ENCODE measurements at places on chromosomes 12 and 14.

- no peak for DNase-seq
Observed at GRCh38 chr12:109513051-109513450, 35.6 kb downstream of the UBE3B start.

DNA sequence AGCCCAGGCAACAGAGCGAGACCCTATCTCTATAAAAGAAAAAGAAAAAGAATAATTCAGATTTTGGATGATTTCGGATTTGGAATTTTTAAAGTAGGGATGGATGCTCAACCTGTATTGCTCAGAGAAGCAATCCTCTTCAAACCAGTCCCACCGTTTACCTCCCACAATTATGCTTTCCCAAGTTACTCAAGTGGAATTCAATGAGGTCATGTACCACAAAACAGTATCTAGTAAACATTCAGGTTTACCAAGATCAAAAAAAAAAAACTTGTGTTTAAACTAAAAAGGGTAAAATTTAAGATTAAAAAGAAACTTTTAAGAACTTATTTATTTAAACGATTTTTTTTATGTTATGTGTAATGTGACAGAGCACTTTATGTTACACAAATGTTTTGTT is 2.5 kb downstream of the KDM5A start:
- no peak for DNase-seq

DNA sequence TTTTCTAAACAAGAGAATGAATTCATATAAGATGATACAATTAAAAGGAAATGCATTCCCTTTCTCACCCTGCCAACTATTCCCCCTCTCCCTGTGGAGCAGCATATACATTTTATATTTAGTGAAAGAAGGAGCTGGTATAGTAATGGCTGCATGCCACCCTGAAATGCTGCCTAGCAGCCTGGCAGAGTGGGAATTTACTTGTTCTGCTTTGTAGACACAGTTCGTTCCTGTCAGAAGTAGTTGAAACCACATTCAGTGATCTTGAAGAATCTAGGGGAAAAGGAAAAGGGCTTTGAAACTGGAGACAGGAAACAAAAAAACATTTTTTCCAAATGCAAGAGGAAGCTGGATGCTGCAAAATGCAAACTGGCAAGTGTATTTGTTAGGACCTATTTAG is 176.0 kb upstream of the PLEKHA5 start:
- no peak for DNase-seq

DNA sequence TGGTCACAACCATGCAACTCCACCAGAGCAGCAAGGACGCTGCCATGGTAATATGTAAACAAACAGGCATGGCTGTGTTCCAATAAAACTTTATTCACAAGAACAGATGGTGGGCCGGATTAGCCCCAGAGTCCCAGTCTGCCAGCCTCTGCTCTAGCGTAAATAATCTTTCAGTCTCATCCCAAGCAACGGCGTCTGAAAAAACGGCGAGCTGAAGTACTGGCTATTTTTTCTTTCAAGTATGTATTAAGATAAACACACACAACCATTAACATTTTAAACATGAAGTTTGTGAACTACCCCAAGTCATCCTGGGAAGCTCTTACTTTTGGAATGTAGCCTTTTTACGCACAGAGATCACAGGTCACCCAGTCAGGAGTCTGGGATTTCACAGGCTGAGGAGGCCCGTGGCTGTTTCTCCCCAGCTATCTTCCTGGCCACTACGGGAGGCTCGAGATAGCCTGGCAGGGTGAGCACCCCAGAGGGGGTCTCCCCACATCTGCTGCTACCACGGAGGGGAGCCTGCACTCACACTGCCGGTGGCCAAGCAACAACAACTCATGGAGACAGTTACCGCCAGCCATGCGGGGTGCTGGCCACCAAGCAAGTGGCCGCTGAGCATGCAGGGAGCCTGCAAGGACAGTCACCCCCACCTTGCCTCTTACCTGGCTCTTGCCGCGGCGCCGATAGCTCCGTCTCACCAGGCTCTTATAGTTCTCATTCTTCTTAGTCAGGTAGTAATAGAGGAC is 124.6 kb downstream of the RFLNA start:
- DNase-seq = no peak
